Stimulated activated CD8-positive, alpha-beta memory T cell treated with anti-CD3 and anti-CD28 coated beads, Interleukin-15, amount 100 ng/mL, for 48 hours (primary cell): ENCODE measurements at places on chromosomes 7 and 10.

- no peak for DNase-seq
These were observed 31.5 kb upstream of the NRP1 start for GRCh38 chr10:33365871-33366411.

DNA sequence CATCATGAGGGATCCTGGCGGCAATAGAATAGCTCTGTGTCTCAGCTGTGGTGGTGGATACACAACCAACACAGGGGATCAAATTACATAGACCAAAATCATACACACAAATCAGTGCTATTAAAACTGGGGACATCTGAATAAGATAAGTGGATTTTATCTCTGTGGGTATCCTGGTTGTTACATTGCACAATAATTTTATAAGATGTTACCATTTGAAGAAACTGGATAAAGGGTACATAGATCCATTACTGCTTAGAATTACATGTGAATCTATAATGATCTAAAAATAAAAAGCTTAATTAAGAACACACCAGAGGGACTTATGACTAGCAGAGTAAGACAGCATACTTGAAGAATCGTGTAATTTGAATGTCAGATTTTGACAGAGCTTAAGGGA lies 8.2 kb upstream of the FAM3C start:
- DNase-seq = no peak

DNA sequence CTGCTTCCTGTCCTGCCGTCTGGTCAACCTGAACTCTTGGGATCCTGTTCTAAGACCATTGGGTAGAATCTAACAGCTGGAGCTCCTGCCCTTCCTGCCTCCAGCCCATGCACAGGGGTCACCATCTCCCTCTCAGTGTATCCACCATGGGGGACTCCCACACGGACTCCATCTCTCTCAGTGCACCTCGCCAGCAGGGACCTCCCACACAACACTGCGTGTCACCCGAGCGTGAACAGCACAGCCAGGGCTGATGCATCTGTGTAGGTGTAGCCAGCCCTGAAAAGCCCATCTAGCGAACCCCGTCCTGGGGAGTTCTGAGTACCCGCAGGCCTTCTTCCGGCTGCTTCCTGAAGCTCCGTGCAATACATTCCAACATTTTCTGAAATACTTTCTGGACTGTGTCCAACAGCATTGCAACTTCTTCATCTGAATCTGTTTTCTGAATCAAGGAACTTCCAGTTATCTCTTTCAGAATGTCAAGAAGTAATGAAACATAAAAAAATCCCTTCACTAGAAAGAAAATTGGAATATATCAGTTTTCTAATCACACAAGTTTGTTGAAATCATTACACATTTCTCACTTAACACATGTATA lies 52.5 kb downstream of the NCAPG2 start:
- no peak for DNase-seq

DNA sequence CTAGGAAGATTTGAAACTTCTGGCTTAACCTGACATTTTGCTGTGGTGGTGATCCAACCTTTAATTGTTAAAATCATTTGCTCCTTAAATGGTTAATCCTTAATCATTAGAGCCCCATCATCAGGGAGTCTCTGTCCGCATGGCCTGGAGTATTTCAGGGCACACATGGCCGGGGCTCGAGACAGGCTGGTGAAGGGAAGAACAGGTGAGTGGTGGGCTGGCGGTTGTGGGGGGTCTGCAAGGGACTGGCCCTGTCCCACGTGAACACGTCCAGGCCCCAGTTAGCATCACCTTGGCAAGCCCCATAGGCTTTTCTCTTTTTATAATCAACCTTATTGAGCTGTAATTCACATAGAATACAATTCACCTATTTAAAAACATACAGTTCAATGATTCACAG lies 109.5 kb downstream of the DNAJB6 start:
- no peak for DNase-seq

GRCh38 chr7:15446280-15446679 lies 115.5 kb downstream of the AGMO start:
- no peak for DNase-seq

- no peak for DNase-seq
These were observed 186.1 kb downstream of the MLLT10 start for GRCh38 chr10:21720090-21720489.

GRCh38 chr7:83786858-83787257 lies 137.9 kb upstream of the SEMA3E start:
- no peak for DNase-seq

DNA sequence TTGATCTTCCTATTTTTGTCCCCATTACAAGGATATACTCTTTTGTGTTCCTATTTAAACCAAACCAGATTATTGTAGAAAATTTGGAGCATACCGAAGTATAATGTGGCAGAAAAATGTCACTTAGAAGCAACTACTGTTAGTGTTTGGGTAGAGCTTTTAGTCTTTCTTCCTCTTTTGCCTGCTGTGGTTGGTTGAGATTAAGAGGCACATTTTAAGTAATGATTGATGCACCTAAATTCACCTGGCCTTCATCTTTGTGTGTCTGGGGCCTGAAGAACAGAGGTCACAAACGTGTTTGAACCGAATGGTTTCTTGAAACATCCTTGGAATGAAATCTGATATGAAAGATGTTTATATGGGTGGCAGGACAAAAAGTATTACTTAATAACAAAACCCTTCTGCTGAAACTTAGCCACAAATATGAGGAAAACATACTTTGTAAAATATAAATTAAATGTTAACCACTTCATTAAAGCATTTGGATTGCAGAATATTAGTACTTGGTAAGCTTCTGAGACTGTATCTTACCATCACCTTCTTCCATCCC lies 2.6 kb downstream of the BPGM start:
- DNase-seq = no peak

DNA sequence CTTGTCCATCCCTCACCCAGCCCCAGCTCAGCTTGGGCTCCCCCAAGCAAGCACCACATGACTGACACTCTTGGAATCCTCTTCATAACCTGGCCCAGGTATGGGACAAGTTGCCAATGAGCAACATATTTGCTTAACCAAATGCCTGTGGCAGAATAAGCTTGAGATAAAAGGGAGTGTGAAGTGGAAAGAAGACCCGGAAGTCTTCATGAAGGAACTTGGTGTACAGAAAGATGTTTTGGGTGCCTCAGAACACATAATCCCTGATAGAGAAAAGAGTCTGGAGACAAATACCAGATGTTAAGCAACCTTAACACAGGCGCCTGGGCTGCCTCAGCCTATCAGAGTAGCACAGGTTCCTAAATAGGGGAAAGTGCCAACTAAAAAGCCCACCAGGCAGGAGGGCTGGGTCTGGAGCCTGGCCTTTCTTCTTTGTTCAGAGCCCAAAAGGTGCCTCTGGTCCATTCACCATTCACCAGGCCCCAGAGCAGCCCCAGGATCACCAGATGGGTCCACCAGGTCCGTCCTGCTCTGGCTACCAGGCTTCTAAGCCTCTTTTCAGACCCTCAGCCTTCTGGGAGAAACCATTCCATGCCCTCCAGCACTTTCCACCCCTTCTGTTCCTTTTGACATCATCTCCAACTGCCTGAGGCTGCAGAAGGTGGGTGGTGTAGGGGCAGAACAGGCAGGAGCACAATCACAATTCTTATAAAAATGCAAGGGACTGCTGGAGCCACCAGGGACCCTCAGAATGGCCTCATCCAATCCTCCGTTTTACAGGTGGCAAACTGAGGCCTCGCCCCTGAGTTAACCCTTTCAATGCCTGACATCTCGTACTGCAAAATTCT lies 22.6 kb downstream of the KCNMA1 start:
- no peak for DNase-seq

GRCh38 chr7:155824227-155824886 lies 12.1 kb upstream of the SHH start:
- DNase-seq = no peak

- no peak for DNase-seq
These were observed 473 bp upstream of the GPER1 start for GRCh38 chr7:1087465-1087814.

GRCh38 chr10:73941300-73941699 lies 30.4 kb downstream of the PLAU start:
- no peak for DNase-seq

DNA sequence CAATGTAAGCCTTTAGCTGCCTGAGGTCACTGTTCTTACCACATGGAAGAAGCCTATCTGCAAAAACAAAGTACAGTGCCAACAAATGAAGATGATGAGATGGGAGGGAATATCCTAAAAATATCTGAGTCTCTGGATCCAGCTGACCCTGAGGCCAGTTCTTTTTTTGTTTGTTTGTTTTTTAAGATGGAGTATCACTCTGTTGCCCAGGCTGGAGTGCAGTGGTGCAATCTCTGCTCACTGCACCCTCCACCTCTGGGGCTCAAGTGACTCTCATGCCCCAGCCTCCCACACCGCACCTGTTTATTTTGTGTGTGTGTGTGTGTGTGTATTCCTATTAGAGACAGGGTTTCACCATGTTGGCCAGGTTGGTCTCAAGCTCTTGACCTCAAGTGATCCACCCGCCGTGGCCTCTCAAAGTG lies 44.9 kb downstream of the HYCC1 start:
- no peak for DNase-seq

DNA sequence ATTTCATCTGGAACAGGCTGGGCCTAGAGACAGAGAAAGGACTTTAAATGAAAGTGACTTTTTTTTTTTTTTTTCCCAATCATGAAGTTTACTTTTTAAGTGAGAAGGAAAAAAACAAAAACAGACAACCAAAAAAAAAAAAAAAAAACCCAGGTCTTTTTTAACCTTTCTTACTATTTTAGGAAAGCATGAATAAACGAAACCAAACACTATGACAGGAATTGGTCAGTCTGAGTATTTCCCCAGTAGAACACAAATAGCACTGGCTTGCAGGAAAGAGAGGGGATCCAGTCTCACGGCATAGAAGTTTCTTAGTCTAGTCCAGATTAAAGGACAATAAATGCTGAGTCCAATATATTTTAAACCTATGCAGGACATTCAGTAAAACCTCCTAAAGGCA lies 180.5 kb upstream of the CCDC6 start:
- DNase-seq = no peak

- DNase-seq = no peak
These were observed 596.5 kb downstream of the NXPH1 start for GRCh38 chr7:9029681-9030530.

GRCh38 chr10:102460836-102461186 lies 9.5 kb upstream of the C10orf95 start:
- no peak for DNase-seq

- no peak for DNase-seq
These were observed 100.0 kb downstream of the MTERF1 start for GRCh38 chr7:91780521-91780920.

- DNase-seq = no peak
These were observed 63.4 kb downstream of the ABI1 start for GRCh38 chr10:26797340-26797739.

GRCh38 chr10:19245889-19246752 lies 197.5 kb downstream of the MALRD1 start:
- DNase-seq = no peak

DNA sequence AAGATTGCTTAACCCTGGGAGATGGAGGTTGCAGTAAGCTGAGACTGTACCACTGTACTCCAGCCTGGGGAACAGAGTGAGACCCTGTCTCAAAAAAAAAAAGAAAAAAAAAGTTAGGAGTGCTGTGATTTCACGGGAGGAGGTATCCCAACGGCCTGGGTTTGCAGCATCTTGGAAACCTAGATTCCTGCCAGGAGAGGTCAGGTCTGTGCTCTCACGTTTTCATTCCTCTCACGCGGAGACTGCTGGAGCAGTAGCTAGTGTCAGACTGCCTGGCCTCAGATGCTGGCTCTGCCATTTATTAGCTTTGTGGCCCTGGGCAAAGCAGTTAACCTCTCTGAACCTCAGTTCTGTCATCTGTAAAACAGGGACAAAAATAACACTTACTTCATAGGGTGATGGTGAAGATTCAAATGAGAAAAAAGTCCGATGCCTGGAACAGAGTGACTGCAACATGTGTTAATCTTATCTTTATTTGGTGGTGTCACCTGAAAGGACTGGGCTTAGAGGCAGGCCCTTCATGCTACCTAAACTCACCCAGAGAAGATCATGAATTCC lies 94.9 kb downstream of the GAD2 start:
- DNase-seq = no peak

GRCh38 chr10:72784551-72785351 lies 92.8 kb downstream of the MCU start:
- DNase-seq = no peak

- no peak for DNase-seq
These were observed 42.9 kb downstream of the PTPRN2 start for GRCh38 chr7:158544708-158545107.

DNA sequence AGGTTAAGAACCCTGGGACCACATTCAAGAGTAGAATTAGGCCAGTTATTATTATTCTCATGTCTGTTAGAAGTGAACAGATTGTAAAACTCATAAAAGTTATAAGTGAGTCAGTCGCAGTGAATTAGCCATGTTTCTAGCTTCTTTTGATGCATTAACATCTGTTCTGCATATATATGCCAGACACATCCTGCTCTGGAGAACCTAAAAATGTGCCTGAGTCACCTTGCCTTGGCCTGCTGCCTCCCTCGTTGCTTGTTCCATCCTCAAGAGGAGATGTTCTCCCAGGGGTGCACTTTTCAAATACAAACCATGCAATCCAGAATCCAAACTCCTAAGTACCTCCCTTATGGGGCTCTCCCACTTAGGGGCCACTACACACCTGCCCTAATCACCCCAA lies 14.8 kb downstream of the TSPAN12 start:
- DNase-seq = no peak

- no peak for DNase-seq
These were observed 3.3 kb upstream of the TBXAS1 start for GRCh38 chr7:139825666-139826290.

DNA sequence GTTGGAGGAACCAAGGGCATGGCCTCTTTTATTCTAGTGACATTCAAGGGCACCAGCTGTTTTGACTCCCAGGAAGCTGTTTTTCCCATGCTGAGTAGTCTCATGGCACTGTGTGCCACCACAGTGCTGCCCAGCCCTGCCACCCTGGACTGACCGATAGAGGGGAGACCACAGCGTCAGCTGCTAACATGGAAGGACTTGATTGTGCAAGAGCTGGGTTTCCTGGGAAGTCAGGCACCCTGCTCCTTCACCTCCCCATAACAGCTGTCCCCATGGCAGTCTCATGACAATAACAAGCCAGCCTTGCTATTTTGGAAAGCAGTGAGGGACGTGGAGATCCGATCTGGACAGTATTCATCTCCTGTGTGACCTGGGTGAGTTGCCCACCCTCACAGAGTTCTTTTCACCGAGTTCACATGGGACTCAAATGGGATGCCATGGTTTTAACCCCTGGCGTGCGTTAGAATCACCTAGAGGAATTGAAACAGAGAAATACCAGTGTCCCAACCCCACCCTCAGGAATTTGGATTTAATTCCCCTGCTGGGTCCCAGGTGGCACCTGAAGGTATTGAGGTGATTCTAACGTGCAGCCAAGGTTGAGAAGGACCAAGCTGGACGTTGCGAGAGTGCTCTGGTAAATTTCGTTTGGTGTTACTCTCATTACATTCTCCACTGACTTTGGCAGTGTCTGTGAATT lies 174.8 kb downstream of the CELF2 start:
- no peak for DNase-seq

GRCh38 chr7:3164380-3164792 lies 120.7 kb upstream of the CARD11 start:
- no peak for DNase-seq

- no peak for DNase-seq
These were observed 5.4 kb downstream of the HSPA14 start for GRCh38 chr10:14843327-14843988.
